Activated T-cell treated with anti-CD3 and anti-CD28 coated beads, Interleukin-2, amount 50 U/mL, for 72 hours (primary cell): ENCODE measurements at places on chromosomes 6 and 20. TPM values are rescaled to one million over a fixed set of nuclear protein-coding genes. Genes with fewer than 3 reads are reported as not detected.
A peak's percentile ranks its signal among the peaks of the same experiment; 100 is the strongest.

Gene SLC17A4
- not detected for total RNA-seq

Gene HRH3
- not detected for total RNA-seq

DNA sequence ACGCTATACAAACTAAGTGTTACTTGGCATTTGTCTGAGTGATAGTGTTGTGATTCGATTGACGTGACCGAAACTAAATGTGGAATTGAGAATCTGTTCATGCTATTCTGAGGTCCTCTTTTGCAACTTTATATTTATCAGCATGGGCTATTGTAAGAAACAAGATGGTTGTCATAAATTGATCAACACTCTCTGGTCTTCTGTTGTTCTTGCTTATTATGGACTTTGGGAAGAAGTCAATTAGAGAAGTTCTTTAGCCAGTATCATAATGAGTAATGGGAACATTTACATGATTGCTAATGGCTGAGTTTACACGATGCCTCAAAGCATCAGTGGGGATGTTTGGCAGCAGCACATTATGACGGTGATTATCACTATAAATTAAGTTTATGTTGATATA lies 195.0 kb downstream of the CD83 start:
- H3K27ac ChIP-seq: no peak overlapping the region
- no peak overlapping the region for H3K4me3 ChIP-seq
- H3K36me3 ChIP-seq: no peaks in the 10 kb centered on the region
- H3K27me3 ChIP-seq: peaks cover 6% of the 10 kb centered on the region
- peaks cover 29% of the 10 kb centered on the region for H3K4me1 ChIP-seq
- DNase-seq: no peak

- H3K36me3 ChIP-seq: peaks cover 2% of the 10 kb centered on the region
- peak overlapping the region; percentile 73 for H3K4me3 ChIP-seq
- DNase-seq: peak; percentile 43
- peaks cover 82% of the 10 kb centered on the region for H3K4me1 ChIP-seq
- peak overlapping the region; percentile 58 for H3K27ac ChIP-seq
Measured at GRCh38 chr6:14453712-14454472, 336.3 kb downstream of the CD83 start.

GRCh38 chr6:131049608-131050007 lies 13.4 kb downstream of the EPB41L2 start:
- no peaks in the 10 kb centered on the region for H3K4me1 ChIP-seq
- no peak overlapping the region for H3K27ac ChIP-seq
- peaks cover 11% of the 10 kb centered on the region for H3K36me3 ChIP-seq
- no peak for DNase-seq
- H3K4me3 ChIP-seq: no peak overlapping the region
- no peaks in the 10 kb centered on the region for H3K27me3 ChIP-seq

DNA sequence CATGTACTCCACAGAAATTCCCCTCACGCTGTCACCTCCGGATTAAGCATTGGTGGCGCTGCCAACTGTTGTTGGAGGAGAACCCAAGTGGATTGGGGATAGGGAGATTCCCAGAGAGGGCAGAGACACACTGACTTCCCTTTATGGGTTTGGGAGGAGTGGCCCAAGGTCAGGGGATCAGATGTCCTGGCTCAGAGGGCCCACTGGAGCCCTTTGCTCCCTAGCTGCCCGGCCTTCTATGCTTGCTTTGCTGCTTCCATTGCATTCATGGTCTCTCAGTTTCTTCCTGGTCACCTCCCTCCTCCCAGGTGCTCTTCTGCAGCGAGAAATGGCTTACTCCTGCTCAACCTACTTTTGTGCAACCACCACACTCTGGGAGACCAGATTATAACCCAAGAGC lies 14.3 kb downstream of the CUL9 start:
- H3K4me3 ChIP-seq: no peak overlapping the region
- no peaks in the 10 kb centered on the region for H3K27me3 ChIP-seq
- H3K27ac ChIP-seq: no peak overlapping the region
- no peaks in the 10 kb centered on the region for H3K4me1 ChIP-seq
- DNase-seq: no peak
- H3K36me3 ChIP-seq: peaks cover 14% of the 10 kb centered on the region

GRCh38 chr20:2396241-2396814 lies 15.6 kb downstream of the TGM6 start:
- no peaks in the 10 kb centered on the region for H3K27me3 ChIP-seq
- H3K4me3 ChIP-seq: no peak overlapping the region
- no peak overlapping the region for H3K27ac ChIP-seq

DNA sequence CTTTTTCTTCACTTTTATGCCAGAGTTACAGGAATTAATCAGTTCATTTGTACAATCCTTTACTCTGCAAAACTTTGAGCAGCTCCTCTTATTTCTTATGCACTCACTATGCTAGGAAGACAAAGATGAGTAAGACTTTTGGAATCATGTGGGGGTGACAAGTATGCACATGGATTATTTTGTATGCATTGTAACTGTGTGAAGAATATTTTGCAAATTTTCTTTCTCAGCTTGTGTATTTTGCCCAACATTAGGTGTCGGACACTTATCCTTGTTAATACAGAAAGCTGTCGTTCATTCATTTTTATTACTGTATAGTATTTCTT lies 88.6 kb downstream of the PPP1R14C start:
- no peak for DNase-seq
- H3K4me1 ChIP-seq: peaks cover 7% of the 10 kb centered on the region
- no peak overlapping the region for H3K4me3 ChIP-seq
- no peak overlapping the region for H3K27ac ChIP-seq
- peaks cover 63% of the 10 kb centered on the region for H3K27me3 ChIP-seq
